Fibroblast of the conjunctiva (primary cell): ENCODE measurements at places on chromosomes 7 and 10.

GRCh38 chr10:122640921-122641320 is 58.7 kb downstream of the C10orf120 start:
- no peak for DNase-seq

DNA sequence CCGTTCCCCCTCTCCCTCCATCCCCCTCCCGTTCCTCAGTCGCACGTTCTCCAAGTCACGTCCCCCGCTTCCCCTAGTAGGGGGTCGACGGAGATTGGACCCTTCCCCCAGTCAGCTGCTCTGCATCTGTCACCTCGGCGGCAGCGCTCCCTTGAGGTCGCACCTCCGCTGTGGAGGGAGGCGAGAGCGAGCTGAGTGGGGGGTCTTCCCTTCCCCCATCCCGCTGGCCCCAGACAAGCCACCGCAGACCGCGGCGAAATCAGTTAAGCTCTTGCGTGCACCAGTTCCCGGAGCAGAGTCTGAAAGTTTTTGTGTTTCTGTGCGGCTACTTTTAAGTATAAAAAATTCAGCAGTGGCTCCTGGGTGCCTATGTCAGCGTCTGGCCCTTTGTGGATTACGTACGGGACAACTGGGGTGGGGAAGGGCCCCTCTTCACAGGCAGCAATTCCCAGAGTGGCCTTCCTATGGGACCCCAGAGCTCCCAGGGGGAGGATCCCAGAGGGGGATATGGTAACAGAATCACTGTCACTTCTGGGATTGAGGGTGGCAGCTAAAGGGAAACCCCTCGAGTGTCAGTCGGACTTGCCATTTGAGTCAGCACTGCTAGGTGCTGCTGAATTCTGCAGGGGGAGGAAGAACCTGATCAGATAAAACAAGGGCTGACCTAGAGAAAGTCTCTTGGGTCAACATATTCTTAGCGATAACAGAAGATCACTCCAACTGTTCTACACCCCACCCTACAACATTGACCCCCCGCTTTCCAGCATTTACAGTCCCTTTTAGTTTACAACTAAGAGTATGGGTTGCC is 12.5 kb upstream of the DDIT4 start:
- DNase-seq = no peak

- DNase-seq = no peak
Measured at GRCh38 chr7:13068032-13068431, 380.6 kb downstream of the ARL4A start.

- DNase-seq = no peak
Measured at GRCh38 chr7:2952316-2952715, 91.4 kb downstream of the CARD11 start.

DNA sequence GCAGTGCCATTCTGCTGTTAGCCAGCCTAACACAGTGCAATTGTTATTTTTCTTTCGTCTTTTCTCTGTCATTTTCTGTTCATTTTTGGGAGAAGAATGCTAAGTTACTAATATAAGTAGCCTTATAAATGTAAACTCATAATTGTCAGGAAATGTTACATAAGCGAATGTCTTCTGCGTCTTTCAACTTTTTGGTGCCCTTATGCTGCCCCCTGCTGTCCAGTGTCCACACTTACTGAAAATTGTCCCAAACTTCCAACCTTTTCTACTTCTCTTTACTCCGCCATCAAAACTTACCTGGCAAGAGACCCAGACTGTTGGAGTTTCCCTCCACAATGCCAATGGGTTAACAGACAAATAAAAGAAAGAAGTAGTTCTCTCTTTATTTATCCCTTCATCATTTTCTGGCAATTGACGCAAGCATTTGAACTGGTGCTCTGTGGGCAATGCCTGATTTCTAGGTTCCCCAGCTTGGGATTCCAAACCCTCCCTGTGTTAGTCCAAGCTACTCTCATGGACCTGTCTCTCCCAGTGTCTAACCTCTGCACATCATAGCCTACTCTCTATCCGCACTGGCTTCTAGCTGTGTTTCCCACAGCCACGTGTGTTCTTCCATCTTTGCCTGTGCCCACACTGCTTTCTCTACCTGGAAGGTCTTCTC is 21.0 kb upstream of the EPC1 start:
- peak; percentile 49 for DNase-seq

- no peak for DNase-seq
Measured at GRCh38 chr10:86363833-86364490, 2.6 kb downstream of the GRID1 start.

- no peak for DNase-seq
Measured at GRCh38 chr10:79027147-79028055, 41.4 kb upstream of the ZMIZ1 start.

GRCh38 chr10:49310460-49310859 is 11.5 kb downstream of the C10orf71 start:
- no peak for DNase-seq
